ENCODE measurements at places on chromosomes 6 and 20.

- H3K27me3 ChIP-seq, result no peaks in the 10 kb centered on the region
- H3K4me3 ChIP-seq, result no peak overlapping the region
- H3K27ac ChIP-seq, result no peak overlapping the region
- DNase-seq, result peak; percentile 42
- no peaks in the 10 kb centered on the region for H3K4me1 ChIP-seq
These were observed 52.9 kb upstream of the PMEPA1 start for GRCh38 chr20:57762531-57763234.

GRCh38 chr20:6711951-6712649 lies 55.4 kb upstream of the BMP2 start:
- H3K36me3 ChIP-seq, result no peaks in the 10 kb centered on the region
- peaks cover 20% of the 10 kb centered on the region for H3K4me1 ChIP-seq
- H3K27me3 ChIP-seq, result no peaks in the 10 kb centered on the region
- H3K27ac ChIP-seq, result no peak overlapping the region
- DNase-seq, result no peak
- H3K4me3 ChIP-seq, result no peak overlapping the region

DNA sequence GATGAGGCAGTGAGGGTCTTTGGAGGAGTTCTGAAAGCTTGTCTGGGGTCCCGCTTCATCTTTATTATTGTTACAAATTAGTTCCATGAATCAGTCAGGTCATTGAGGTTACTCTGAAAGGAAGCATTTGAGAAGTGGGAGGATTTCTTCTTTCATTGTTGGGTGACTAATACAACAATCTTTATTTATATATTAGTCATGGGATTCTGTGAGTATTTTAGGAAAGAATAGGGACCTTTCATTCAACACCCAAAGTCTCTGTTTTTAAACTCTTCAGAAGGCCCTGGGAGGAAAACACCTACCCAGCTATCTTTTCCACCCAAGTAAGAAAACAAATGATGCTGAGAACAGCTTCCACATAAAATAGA lies 98.3 kb downstream of the SOD2 start:
- no peaks in the 10 kb centered on the region for H3K4me1 ChIP-seq
- H3K27me3 ChIP-seq, result no peaks in the 10 kb centered on the region
- no peak overlapping the region for H3K27ac ChIP-seq
- no peak overlapping the region for H3K4me3 ChIP-seq
- no peak for DNase-seq

GRCh38 chr6:91135406-91136103 lies 548.7 kb upstream of the MAP3K7 start:
- no peaks in the 10 kb centered on the region for H3K36me3 ChIP-seq
- H3K4me3 ChIP-seq, result no peak overlapping the region
- H3K4me1 ChIP-seq, result peaks cover 3% of the 10 kb centered on the region

- H3K4me1 ChIP-seq, result no peaks in the 10 kb centered on the region
- H3K27me3 ChIP-seq, result no peaks in the 10 kb centered on the region
- H3K36me3 ChIP-seq, result no peaks in the 10 kb centered on the region
- H3K27ac ChIP-seq, result no peak overlapping the region
- peak; percentile 26 for DNase-seq
- no peak overlapping the region for H3K4me3 ChIP-seq
These were observed 4.0 kb upstream of the TBC1D7 start for GRCh38 chr6:13332349-13332706.

DNA sequence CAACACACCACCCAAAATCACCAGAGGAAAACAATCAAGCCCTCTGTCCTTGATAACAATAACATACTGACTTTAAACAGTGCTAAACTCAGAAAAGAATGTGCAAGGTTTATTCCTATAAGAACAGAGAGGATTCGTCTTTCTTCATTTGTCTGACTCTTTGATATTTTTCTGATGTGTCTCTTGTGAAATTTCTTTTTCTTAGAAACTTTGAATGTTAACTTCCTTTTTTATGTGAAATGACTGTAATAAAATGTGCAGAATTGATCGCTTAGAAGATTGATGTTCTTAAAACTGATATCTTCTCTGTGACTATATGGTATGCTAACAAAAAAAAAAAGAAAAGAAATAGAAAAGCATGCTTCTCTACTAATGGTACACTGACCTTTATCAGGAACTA lies 947.4 kb upstream of the CITED2 start:
- no peaks in the 10 kb centered on the region for H3K4me1 ChIP-seq
- no peak overlapping the region for H3K27ac ChIP-seq
- H3K27me3 ChIP-seq, result no peaks in the 10 kb centered on the region
- no peak for DNase-seq
- no peak overlapping the region for H3K4me3 ChIP-seq

DNA sequence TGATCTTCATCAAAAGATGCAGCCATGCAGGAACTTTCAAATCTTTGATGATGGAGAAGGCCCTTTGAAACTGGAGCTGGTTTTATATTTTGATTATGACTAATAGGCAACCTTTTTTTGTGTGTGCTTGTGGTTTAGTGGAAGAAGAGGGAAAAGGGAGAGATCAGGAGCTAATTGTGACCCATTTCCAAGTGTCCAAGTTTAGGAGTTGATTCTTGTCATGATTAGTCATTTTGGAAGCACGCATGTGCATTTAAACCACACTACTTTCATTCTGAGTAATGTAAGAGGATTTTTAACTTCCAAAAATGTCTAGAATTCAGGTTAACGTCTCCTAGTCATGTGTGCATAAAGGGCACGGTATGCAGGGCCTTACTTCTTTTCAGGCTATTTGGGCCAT lies 3.5 kb downstream of the FOXO3 start:
- H3K27me3 ChIP-seq, result no peaks in the 10 kb centered on the region
- DNase-seq, result no peak
- H3K4me3 ChIP-seq, result peak overlapping the region; percentile 81
- peaks cover 12% of the 10 kb centered on the region for H3K36me3 ChIP-seq
- H3K4me1 ChIP-seq, result no peaks in the 10 kb centered on the region
- H3K27ac ChIP-seq, result no peak overlapping the region
